HEK293T (cell line): ENCODE measurements at places on chromosomes 1 and 21.

- DNase-seq, result no peak
Measured at GRCh38 chr21:45336870-45337269, 49.2 kb upstream of the POFUT2 start.

- DNase-seq, result no peak
Measured at GRCh38 chr21:28444557-28444956, 548.1 kb downstream of the LTN1 start.

GRCh38 chr1:218383681-218384080 lies 38.5 kb downstream of the TGFB2 start:
- no peak for DNase-seq

DNA sequence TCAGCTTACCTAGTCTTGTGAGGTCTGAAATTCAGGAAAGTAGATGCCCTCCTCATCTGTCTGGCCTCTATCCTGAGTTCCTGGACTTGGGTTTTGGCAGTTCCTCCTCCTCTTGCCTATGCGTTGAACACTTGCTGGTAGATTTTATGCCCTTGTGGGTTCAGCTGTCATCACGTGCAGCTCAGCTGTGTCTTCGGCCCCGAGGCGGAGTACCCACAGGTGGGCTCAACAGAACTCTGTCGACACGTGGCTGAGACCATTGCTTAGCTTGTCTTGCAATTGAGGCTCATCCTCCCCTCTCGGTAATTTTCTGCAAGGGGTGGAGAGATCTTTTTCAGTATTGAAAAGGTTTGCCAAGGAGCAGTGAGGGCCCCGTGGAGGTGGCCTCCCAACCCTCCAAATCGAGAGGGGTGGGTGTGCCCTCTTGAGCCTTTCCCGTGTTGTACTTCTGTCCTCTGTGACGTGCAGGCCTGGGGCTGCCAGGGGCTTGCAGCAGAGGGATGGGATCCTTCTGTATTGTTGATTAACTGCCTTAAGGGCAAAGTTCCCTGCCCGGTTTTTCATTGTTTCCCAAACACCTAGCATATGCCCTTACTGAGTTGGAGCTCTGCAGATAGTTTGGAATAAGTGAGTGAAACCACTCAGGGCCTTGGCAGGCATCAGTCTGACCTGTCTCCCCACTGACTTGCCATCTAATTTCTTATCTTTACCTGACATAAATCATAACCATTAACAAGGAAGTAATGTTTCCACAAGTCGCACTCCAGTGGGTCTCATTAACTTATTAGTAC lies 2.9 kb downstream of the CENPS start:
- no peak for DNase-seq

- no peak for DNase-seq
Measured at GRCh38 chr1:35532497-35533223, 24.5 kb downstream of the KIAA0319L start.
